ENCODE measurements at places on chromosomes 4 and X. TPM values are rescaled to one million over a fixed set of nuclear protein-coding genes. Genes with fewer than 3 reads are reported as not detected.

DNA sequence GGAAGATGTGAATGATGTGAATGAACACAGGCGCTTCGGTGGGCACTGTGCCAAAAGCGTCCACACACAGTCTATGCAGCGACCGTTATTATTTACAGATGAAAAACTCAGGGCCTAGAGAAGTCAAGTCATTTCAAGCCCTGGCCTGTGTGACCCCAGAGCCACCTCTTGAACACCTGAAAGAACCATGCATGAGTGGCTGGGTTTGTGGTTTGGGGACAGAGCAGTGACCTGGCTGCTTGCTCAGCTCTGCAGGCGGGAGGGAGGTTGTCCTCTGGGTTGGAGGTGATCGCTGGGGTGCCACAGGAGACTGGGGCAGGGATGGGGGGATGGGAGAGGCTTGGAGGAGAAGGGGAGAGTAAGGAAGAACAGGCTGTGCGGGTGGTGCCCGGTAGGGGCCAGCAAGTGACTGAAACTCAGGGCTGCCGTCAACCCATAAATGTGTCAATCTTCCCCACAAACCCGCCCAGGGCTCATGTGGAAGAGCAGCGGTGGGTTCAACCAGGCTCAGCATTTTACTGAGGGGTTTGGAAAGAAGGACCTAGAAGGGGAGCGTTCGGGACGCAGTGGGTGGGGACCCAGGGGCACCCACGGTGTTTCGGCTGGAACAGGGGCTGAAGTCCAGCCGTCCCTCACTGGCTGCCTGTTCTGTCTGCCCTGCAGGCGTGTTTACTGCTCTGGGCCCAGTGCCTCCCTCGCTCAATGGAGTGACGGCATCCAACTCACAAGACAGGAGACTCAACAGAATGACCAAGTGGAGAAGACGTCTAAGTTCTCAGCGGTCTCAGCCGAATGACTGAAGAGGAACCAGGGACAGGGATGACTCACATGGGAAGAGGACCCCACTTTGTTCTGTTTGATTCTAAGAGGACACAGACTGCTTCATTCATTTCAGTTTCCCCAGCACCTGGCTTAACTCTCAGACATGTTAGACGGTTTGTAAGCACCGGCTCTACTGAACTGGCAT is 167.8 kb downstream of the AFAP1 start:
- no peaks in the 10 kb centered on the region for H3K4me1 ChIP-seq
- no peak overlapping the region for H3K27ac ChIP-seq
- H3K4me3 ChIP-seq = no peak overlapping the region

GRCh38 chr4:121712001-121712651 is 15.3 kb upstream of the ANXA5 start:
- no peak overlapping the region for H3K4me3 ChIP-seq
- DNase-seq = peak; percentile 34
- no peaks in the 10 kb centered on the region for H3K27me3 ChIP-seq
- peaks cover 4% of the 10 kb centered on the region for H3K4me1 ChIP-seq

DNA sequence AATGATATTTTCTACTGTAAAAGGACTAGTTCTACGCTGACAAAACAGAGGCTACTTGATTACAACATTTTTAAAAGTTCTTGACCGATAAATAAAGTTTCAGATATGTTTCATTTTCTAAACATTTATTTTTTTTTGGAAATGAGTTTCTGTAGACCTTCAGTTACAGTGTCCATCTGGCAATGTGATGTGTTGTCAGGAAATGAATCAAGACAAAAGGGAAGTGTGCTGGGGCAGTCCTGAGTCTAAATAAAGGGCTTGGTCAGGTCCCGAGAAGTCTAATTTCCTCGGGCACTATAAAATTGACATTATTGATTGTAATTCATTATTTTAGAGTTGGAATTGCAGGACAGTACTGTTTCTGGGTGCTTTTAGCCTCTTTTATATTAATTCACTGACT is 57.0 kb upstream of the FTHL17 start:
- no peak overlapping the region for H3K4me3 ChIP-seq
- no peaks in the 10 kb centered on the region for H3K4me1 ChIP-seq
- DNase-seq = peak; percentile 1
- H3K27me3 ChIP-seq = peaks cover 8% of the 10 kb centered on the region

DNA sequence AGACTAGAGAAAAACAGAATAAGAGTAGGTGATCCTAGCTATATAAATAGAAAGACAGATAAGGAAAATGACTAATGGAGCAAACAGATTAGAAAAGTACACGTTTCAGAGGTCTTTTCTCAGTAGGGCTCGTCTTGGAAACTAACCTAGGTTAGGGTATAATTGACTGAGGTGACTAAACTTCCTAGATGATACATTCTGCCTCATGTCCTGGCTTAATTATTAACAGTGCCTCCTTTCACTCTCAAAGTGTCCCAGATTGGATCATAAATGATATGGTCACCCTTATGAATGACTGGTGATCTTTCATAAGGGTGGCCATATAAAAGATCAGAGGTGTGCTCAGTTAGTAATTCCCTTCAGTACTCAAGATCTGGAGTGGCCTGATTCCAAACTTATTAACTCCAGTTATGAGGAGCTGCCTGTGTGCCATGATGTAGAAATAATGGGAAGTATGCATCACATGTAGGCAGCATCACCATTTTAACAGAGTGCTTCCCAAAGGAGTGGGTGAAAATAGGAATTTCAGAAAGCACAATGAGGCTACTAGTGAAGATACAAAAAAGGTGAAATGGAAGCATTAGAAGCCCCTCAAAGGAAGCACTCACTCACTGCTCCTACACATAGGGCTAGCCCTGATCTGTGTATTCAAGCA is 14.7 kb upstream of the GRIA3 start:
- no peaks in the 10 kb centered on the region for H3K27me3 ChIP-seq
- H3K4me3 ChIP-seq = no peak overlapping the region
- no peaks in the 10 kb centered on the region for H3K4me1 ChIP-seq
- DNase-seq = no peak
- H3K27ac ChIP-seq = no peak overlapping the region

- no peak overlapping the region for H3K27ac ChIP-seq
- DNase-seq = no peak
- no peak overlapping the region for H3K4me3 ChIP-seq
- peaks cover 19% of the 10 kb centered on the region for H3K27me3 ChIP-seq
- H3K4me1 ChIP-seq = no peaks in the 10 kb centered on the region
Observed at GRCh38 chrX:44245733-44246132, 97.7 kb downstream of the EFHC2 start.

DNA sequence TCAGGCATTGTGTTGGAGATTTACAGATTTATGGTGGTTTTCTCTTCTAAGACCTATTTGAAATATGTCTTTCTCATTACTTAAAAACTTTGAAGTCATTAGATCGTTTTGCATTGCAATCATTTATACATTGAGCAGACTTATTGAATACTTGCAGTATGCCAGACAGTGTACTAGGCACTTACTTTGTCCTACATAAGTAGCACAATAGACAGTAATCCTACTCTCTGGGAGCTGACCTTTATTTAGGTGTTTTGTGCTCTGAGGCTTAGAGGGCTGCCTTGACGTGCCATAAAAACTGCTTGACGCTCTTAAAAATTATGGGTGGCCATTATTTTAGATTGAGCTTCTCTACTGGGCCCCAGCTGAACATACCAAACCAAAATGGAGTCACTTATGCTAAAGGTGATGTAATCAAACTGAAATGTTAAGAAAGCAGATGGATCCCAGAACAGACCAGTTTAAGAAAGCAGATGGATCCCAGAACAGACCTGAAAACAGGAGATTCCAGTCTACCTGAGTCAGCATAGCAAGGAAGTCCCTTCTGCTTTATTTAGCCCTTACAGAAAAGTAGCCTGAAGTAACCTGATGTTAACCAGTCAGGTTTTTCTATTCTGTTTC is 42.4 kb downstream of the PTTG2 start:
- H3K4me1 ChIP-seq = peaks cover 16% of the 10 kb centered on the region
- H3K4me3 ChIP-seq = no peak overlapping the region
- H3K27ac ChIP-seq = no peak overlapping the region
- no peak for DNase-seq

DNA sequence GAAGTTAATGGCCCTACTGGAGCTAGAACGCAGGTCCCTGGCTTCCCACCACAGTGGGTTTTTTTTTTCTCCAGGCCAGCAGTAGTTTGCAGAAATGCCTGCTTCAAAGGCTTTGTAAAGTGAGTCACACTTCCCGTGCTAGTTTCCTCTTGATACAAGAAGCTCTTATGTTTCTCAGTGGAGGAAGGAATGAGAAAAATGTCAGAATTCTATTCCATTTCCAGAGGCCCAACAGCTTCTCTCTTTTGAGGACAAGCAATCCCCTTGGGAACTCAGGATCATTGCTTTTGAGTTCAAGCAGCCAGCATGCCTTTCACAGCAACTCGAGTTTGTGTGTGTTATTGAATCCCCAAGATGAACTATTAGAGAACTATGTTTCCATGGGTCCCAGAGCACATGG is 134.3 kb downstream of the GUCY2F start:
- no peak overlapping the region for H3K27ac ChIP-seq
- no peaks in the 10 kb centered on the region for H3K36me3 ChIP-seq
- peaks cover 5% of the 10 kb centered on the region for H3K27me3 ChIP-seq
- DNase-seq = no peak

The TENM3 gene
- 5.3 TPM for total RNA-seq

DNA sequence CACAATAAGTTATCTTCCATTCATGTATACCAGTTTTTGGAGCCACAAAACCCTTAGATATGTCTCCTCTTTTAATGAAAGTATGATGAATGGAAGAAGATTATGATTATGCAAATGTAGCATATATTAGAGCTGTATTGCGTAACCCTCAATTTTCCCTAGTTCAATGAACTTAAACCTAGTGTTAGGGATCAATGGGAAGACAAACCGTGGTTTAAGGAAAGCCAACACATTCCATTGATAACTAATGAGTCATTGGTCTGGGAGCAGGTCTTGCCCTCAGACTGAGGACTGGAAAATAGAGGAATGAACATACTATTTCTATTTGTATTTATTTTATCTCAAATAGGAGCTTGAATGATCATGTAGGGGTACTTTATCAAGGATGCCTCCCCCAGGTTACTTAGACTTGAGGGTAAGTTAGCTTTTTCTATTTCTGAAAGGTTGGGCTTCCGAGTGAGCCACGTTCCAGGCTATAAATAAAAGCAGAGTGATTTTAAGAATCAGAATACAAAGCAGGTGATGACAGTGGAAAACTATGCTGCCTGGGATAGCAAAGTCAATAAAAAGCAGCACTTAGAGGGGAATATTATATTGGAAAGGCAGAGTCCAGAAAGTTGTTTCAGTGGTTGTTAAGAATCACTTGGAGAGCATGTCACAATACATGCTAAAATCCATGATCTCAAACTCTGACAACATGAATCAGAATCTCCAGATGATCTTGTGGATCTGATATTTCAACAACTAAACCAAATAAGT is 356.0 kb downstream of the ADAM29 start:
- no peaks in the 10 kb centered on the region for H3K36me3 ChIP-seq
- H3K27ac ChIP-seq = no peak overlapping the region
- no peak overlapping the region for H3K4me3 ChIP-seq
- no peaks in the 10 kb centered on the region for H3K4me1 ChIP-seq
- DNase-seq = no peak

DNA sequence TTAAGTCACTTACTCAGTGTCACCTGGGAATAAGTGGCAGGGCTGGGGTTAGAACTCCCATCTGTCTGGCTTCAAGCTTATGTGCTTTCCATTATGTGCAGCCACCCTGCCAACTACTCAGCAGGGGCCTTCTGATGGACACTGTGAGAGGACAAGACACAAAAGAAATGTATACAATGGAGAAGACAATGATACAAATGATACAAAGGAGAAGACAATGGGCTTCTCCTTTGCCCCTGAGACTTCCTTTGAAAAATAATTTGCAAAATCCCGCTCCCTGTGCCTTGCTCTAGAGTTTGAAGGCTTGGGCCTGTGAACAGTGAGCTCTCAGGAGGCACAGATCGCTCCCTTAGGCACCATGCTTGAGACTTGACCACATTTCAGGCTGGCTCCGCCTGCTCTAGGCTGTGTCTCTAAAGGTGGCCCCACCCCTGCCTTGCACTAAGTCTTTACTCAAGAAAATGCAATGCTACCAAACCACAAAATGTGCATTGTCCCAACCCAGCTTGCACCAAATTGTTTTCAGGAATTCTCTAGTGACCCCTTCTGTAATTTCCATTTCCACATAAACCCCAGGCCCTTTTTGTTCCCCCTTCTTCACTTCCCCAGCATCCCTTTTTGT is 27.1 kb upstream of the STX18 start:
- DNase-seq = no peak
- no peaks in the 10 kb centered on the region for H3K27me3 ChIP-seq
- H3K27ac ChIP-seq = no peak overlapping the region

- H3K4me3 ChIP-seq = no peak overlapping the region
- H3K36me3 ChIP-seq = no peaks in the 10 kb centered on the region
- no peak overlapping the region for H3K27ac ChIP-seq
- DNase-seq = peak; percentile 13
- H3K4me1 ChIP-seq = no peaks in the 10 kb centered on the region
Observed at GRCh38 chr4:121642876-121643585, 53.7 kb downstream of the ANXA5 start.

The STARD8 gene
- 17.5 TPM for total RNA-seq

GRCh38 chr4:121741751-121742150 is 23.2 kb downstream of the SMIM43 start:
- H3K27me3 ChIP-seq = no peaks in the 10 kb centered on the region
- DNase-seq = peak; percentile 71
- no peaks in the 10 kb centered on the region for H3K36me3 ChIP-seq
- peaks cover 31% of the 10 kb centered on the region for H3K4me1 ChIP-seq

The GAGE1 gene
- total RNA-seq = 0.49 TPM

The TRIM75 gene
- total RNA-seq = not detected

GRCh38 chrX:109049903-109050302 is 313.5 kb upstream of the IRS4 start:
- no peak overlapping the region for H3K4me3 ChIP-seq
- no peak overlapping the region for H3K27ac ChIP-seq
- H3K27me3 ChIP-seq = peaks cover 16% of the 10 kb centered on the region
- H3K36me3 ChIP-seq = no peaks in the 10 kb centered on the region
- no peaks in the 10 kb centered on the region for H3K4me1 ChIP-seq

The PCSK1N gene
- 10.7 TPM for total RNA-seq

The MAGED4 gene
- 0.55 TPM for total RNA-seq

DNA sequence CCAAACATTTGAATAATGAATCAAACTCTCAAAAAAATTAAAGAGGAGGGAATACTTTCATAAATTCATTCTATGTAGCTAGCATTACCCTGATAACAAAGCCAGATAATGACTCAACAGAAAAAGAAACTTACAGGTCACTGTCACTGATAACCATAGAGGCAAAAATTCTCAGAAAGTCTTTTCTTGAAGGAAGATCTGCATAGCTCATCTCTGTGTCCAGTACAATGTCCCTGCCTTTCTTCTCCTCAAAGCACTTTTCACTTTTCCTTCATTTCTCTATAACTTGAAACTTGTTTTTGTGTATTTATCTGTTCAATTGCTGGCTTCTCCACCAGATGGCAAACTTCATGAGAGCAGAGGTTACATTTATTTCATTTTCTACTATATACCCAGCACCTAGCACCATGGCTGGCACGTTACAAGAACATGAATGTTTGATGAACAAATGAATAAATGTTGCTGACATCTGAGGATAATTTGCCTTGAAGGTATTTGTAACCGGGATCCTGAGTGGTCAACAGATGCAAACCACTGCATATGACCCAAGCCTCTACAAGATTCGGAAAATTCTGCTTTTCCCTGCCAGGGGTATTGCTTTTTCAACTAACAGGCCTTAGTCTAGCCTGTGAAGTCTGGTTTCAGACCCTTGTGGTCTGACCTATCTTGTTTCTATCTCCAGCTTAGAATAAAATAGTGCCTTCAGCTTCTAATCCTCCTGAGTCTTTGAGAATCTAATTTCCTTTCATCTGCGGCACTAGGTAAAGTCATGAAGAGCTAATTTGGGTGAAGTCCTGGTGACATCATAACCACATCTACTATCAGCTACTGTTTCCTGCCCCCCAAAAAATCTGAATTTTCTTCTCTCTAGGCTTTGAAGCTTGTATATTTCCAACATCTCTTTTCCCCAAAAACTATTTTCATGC is 52.5 kb upstream of the ANTXR2 start:
- no peak overlapping the region for H3K27ac ChIP-seq
- no peaks in the 10 kb centered on the region for H3K27me3 ChIP-seq
- H3K36me3 ChIP-seq = no peaks in the 10 kb centered on the region
- peaks cover 4% of the 10 kb centered on the region for H3K4me1 ChIP-seq
- no peak for DNase-seq

The NDP gene
- not detected for total RNA-seq
